Fibroblast of skin of abdomen (primary cell): ENCODE measurements at places on chromosomes 13 and 19.
A peak's percentile ranks its signal among the peaks of the same experiment; 100 is the strongest.

DNA sequence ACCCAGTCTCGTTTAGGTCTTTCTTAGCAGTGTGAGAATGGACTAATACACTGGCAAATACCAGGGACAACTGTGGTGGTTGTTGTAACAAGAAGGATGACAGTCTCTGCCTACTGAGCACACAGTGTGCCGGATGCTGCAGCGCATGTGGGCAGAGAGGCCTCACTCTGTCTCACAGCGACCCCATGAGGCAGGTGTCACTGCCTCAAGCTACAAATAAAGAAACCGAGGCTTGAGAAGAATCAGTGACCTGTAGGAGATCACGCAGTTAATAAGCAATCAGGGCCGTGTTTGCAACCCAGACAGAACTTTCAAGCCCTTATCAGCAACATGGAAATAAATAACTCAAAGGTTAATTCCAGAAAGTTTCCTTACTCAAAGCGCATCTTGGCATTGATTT is 40.5 kb upstream of the GAS6 start:
- no peak for DNase-seq

DNA sequence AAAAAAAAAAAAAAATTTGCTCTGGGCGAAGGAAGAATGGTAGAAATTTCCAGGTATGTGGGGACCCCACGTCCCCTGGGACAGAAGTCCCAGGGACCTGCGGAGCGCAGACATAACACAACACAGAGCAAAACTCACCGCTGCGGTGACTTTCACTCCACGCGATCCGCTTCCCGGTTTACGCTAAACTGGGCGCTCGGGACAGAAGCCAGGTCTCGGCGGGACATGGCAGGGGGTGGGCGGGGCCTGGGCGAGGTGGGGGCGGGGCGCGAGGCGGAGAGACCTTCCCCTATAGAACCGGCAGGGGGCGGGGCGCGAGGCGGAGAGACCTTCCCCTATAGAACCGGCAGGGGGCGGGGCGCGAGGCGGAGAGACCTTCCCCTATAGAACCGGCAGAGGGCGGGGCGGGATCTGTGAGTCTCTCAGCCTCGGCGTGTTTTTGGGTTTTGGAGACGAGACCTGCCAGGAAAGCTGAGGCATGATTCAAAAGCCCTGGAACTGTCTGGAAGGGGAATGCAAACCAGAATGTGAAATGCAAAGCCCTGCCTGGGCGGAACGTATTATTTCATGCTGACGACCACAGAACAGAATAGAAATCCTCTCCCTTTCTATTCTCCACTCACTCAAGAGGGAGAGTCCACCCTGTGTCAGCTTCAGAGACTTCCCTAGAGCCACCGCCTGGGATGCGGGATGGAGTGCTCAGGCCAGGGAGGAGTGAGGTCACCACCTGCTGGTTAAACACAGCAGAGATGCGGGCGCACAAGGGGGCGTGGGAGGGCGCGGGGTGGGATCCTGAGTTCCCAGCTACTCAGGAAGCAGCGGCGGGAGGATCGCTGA is 20.2 kb upstream of the ERVV-1 start:
- peak; percentile 77 for DNase-seq

DNA sequence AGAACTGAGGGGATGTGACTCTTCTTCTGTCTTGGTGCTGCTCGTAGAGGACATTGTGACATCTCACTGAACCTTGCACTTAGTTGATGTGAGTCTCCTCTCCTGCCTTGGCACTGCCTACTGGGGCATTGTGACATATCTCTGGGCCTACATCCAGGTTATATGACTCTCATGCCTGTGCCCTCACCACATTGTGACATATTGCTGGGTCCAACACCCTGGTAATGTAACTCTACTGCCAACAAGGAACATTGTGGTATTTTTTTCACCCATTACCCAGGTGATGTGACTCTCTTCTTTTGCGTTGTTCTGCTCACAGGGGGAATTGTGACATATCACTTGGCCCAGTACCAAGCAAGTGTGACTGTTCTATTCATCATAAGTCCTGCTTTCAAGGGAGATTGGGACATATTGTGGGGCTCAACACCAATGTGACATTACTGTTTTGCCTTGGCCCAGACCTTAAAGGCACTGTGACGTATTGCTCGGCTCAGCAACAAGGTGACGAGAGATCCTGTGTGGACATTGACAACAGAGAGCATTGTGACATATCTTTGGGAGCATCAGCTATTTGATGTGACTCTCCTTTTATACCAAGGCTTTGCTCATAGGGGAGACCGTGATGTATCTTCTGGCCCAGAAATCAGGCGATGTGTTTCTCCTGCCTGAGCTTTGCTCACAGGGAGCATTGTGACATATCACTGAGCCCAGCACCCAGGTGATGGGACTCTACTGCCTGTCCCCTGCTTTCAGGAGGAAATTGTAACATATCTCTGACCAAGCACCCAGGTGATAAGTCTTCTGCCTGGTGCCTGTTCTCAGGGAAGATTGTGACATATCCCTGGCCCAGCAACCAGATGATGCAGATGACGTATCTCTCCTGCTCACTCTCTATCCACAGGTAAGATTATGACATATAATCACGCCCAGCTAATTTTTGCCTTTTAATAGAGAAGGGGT is 12.2 kb upstream of the ZNF429 start:
- DNase-seq = no peak

DNA sequence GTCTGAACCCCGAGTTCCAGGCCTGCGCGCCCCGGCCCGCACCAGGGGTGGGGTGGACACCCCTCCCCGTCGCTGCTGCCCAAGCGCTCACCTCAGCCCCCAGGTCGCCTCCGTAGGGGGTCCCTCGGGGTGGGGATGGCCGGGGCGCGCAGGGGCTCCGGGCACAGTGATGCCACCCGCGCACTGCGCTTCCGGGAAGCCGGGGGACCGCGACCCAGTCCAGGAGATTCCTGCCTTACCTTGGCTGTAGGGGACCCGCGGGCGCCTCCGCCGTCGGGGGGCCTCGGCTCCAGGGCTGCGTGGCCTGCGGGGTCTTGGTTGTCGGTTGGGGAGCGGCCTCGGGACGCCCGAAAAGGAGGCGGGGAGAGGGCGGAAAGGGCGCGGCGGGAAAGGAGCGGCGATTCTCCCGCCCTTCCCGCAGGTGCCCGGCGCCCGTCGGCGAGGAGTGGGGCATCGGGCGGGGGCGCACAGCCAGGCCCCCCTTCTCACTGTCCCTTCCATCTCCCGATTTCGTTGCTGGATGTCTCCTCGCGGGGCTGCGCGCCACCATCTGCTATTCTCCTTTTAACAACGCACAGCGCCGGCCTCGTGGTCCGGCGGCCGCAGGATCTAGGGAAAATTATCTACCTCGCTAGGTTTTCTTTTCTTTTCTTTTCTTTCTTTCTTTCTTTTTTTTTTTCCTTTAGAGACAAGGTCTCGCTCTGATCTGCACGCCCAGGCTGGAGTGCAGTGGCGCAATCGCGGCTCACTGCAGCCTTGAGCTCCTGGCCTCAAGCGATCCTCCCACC is at the start of gene KEAP1:
TSS of gene KEAP1 (minus strand) at position 355 of the 788 bp plus-strand sequence. CDS start 3,323 bp downstream, outside the sequence.
- DNase-seq = peak; percentile 33

GRCh38 chr13:77329911-77330584 is 3.2 kb upstream of the MYCBP2 start:
- no peak for DNase-seq

- no peak for DNase-seq
Measured at GRCh38 chr19:3345850-3346460, 20.4 kb upstream of the NFIC start.

GRCh38 chr13:38519229-38519911 is 167.5 kb upstream of the FREM2 start:
- no peak for DNase-seq

DNA sequence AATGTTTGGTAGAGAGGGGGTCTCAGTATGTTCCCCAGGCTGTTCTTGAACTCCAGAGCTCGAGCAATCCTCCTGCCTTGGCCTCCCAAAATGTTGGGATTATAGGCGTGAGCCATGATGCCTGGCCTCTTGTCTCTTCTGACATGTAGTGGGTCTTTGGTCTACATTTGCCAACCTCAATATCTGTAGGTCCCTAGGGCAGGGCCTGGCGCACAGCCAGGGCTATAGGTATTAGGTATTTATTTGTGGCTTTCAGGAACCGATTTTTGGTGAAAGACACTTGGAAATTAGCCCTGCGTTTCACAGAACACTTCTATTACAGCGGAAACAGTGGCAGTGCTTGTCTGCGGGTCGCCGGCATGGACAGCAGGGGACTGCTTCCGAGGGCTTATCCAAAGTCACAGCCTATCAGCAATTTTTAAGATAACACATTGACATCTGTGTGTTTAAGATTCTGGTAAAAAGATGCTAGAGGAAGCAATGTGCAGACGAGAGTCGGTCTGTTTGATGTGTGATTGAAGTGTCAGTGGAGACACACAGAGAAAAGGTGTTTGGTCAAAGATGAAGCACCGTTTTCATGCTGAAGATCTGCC is 14.5 kb downstream of the ZNF536 start:
- DNase-seq = no peak

- DNase-seq = peak; percentile 63
Measured at GRCh38 chr19:6273701-6274601, 5.8 kb downstream of the MLLT1 start.

DNA sequence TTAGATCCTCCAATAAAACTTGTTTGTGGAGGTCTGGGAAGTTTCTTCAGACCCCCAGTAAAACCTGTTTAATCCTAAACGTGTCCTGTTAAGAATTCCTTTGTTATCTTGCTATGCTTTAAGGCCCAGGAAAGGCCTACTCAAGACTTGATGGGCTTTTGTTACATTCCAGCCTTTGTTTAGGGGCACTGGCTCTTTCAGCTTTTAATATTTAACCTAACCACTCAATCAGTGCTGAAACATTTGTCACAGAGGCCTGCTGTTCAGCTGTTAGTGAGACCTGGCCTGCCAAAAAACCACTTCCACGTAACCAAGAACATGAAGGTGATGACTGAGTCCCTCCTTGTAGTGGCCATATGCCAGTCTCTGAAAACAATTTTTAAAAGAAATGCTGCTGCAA is 41.7 kb downstream of the PCDH17 start:
- DNase-seq = no peak
